ENCODE measurements at places on chromosomes 7 and 10.

DNA sequence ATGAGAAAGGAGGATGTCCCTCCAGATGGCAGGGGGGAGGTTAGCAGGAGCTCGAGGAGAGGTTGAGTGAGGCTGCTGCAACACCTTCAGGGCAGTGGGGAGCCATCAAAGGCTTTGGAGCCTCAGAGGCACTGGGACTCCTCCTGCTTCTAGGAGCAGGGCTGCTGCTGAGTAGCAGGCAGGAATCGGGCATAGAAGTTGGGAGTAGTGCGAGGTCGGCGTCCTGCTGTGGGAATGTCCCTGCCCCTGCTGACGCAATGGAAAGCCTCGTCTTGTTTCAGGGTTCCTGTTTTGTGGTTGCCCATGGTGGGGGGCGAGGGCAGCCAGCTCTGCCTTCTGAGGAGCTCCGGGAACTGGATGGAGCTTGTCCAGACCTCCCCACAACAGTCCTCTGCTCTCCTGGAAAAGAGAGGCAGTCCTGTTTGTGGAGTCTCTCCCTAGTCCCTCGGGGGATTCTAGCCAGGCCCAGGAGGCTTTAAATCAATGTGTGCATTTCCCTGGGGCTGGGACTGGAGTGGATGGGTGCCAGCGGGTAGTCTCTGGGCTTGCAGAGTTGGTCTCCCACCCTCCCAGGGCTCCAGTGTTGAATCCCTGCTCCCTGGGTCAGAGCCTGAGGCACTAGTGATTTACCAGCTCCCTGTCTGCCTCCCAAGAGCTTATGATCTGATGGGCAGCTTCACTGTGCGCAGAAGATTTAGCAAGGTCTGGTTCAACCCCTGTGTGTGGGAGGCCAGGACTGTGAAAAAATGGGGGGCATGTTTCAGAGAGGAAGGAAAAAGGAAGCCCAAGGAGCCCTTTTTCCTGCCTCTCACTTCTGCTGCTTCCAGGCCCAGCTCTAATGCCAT lies 98.7 kb upstream of the PPIF start:
- no peak for DNase-seq

GRCh38 chr10:72321248-72322029 lies 33.3 kb downstream of the DNAJB12 start:
- DNase-seq = no peak

GRCh38 chr10:103612462-103613365 lies 119.2 kb downstream of the NEURL1 start:
- DNase-seq = no peak

- DNase-seq = no peak
Measured at GRCh38 chr10:131553121-131553520, 241.6 kb upstream of the TCERG1L start.

GRCh38 chr10:28391283-28391682 lies 88.4 kb upstream of the MPP7 start:
- no peak for DNase-seq

GRCh38 chr7:122676466-122676865 lies 22.5 kb downstream of the RNF133 start:
- DNase-seq = no peak

GRCh38 chr10:97571622-97572021 lies 957 bp upstream of the ANKRD2 start:
- DNase-seq = no peak

GRCh38 chr7:122055073-122055472 lies 89.0 kb downstream of the AASS start:
- no peak for DNase-seq

- DNase-seq = no peak
Measured at GRCh38 chr10:73591935-73592699, 975 bp upstream of the USP54 start.

DNA sequence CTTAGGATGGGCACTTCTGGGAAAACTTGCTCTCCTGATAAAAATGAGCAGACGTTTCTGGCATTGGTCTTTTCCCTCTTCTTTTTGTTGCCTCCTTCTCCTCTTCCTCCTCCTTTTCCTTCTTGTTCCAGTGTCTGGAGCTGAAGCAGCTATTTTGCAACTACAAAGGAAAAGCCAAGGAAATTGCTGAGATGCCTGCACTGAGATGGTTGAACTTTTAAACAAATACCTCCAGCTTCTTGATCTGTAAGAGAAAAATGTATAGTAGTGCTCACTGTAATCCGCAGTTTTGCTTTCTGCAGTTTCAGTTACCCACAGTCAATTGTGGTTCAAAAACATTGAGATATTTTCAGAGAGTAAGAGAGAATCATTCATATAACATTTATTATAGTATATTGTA lies 7.5 kb upstream of the SND1 start:
- no peak for DNase-seq

DNA sequence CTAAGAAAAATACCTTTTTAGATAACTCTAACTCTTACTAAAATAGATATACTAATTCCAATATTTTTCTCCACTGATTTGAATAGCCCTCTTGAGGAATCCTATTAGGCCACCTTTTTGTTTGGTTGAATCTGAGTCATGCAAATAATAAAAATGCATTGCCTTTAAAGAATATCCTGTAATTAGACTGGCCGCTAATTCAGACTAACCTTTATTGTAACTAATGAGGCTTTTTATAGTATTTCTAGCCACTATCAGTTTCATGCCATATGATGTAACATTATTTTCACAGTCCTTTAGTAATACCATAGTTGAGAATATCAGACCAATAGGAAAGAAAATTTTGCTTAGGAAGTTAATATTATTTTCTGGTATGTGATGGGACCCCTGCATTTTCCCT lies 90.1 kb downstream of the CREB5 start:
- DNase-seq = no peak

DNA sequence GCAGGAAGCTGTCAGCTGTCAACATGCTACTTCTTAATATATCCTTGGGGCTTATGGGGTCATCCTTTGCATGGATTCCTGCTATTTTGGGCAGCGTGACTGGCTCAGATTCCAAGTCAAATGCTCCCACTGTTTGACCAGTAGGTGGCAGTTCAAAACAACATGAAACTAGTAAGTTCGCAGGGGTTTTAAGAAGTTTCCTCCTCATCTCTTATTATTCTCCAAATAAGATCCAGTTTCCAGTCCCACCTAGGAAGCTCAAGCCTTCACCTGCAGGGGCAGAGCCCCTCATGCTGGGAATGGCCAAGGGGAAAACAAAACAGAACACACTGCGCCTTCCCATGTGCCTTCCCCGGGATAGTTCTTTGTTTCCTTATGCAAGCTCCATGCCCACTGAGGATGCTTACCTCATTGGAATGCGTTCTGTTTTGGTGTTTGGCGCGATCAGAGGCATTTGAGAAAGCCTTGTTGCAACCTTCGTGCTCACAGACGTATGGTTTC lies 259.8 kb downstream of the GLI3 start:
- DNase-seq = no peak

- no peak for DNase-seq
Measured at GRCh38 chr10:1242975-1243374, 186.8 kb downstream of the WDR37 start.

DNA sequence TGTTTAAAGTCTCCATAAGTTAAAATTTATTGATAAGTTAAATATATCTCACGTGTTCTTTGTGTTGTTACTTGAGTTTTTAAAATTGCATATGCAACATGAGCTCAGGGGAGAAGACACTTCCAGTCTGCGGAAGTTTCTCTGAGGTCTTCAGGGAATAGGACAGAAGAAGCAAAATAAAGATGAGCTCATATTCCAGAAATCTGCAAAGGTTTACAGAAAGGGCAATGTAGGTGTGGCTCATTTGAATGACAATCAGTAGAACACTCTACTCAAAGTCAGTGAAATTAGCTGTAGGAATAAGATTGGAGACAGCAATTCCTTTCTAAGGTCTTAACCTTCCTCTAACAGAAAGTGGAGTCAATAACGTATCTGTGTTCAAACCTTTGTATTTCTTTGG lies 53.7 kb downstream of the CACNA2D1 start:
- DNase-seq = no peak

- DNase-seq = no peak
Measured at GRCh38 chr10:97338041-97338440, 3.5 kb upstream of the FRAT2 start.

DNA sequence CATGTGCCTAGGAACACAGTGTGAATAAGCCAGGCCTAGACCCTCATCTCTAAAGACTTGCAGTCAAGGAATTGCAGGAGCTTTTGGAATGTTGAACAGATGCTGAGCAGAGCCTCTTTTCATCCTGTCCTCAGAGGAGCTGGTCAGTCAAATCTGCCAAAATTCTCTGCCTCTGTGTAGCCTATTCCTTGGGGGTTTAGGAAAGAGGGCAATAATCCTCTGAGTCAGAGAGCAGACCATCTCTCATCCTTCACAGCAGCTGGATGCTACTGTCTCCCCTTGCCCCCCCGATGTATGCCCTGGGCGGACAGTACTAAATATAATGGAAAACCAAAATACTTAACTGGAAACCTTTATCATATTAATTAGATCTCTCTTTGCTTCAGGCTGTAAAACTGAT lies 52.6 kb downstream of the BICC1 start:
- DNase-seq = no peak

Measured in stimulated activated CD4-positive, alpha-beta T cell treated with anti-CD3 and anti-CD28 coated beads, Interleukin-4, amount 100 ng/mL, for 1 hour (primary cell).